ENCODE measurements at places on chromosomes 1 and 21.

DNA sequence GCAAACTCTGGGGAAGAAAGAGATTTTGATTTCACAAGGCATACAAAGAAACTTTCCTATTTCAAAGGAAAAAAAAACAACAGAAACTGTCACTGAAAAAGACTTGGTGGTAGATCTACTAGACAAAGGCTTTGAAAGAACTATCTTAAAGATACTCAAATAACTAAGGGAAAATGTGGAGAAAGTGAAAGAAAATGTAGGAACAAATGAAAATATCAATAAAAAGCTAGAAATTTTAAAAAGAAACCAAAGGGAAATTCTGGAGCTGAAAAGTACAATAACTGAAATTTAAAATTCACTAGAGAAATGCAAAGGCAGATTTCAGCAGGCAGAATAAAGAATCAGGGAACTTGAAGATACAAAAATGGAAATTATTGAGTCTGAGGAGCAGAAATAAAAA, 6.2 kb downstream of the COL6A2 start:
- DNase-seq = no peak

- DNase-seq = no peak
Observed at GRCh38 chr1:51915951-51916350, 37.4 kb upstream of the NRDC start.

GRCh38 chr1:36771660-36772284, 262.5 kb downstream of the GRIK3 start:
- DNase-seq = peak; percentile 66

DNA sequence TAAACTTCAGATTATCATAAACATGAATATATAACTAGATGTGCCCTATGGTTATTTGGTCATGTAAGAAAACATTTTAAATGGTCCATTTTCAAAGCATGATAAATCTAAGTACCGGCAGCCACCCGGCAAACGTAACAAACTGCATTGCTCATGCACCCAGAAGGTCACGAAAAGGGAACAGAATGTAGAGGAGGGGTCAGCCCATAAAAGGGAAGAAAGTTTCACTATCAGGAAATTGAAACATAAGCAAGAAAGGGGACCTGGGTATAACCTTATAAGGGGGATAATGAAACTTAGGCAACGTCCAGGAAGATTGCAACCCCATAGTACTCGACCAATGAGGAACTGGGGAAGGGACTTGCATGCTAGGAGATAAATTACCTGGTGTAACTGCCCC, 421.2 kb upstream of the ZRANB2 start:
- DNase-seq = peak; percentile 21

- DNase-seq = no peak
Observed at GRCh38 chr21:34640858-34641257, 25.9 kb upstream of the RCAN1 start.

- no peak for DNase-seq
Observed at GRCh38 chr1:35707601-35708440, 10.9 kb downstream of the C1orf216 start.
